Vagina (tissue), 2 donors: ENCODE measurements at places on chromosomes 4 and X.

- no peak for DNase-seq
These were observed 1850.2 kb upstream of the AGA start for GRCh38 chr4:179292468-179292867.

DNA sequence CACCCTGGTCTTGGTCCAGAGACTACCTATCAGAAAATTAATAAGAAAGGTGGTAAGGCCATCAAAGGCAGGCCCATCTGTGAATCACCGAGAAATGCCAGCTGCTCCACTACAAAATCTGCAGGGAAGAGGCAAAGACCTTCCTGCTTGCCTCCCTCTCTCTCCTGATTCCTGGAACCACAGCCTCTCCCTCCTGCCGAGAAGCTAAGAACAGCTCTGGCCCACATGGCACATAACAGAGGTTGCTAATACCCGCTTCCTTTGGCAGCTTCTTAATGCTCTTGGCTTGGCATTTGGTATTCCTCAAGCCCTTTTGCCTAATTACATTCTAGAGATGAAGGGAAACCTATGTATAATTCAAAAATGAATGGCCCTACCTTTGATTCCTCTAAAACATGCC, 32.9 kb downstream of the RAI2 start:
- no peak for DNase-seq

- no peak for DNase-seq
These were observed 150.5 kb upstream of the WDR1 start for GRCh38 chr4:10267066-10267465.

DNA sequence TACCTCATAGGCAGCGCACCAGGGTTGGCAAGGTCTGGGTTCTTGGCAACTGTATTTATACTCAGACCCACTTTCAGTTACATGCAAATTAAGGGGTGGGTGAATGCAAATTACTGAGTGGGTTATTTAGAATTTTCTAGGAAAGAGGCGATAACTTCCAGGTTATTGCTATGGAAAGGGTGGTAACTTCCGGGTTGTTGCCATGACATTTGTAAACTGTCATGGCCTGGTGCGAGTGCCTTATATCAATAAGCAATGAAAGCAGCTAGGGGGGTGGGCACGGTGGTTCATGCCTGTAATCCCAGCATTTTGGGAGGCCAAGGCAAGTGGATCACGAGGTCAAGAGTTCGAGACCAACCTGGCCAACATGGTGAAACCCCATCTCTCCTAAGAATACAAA, 57.5 kb upstream of the SLC7A3 start:
- DNase-seq, result no peak

GRCh38 chrX:147901461-147902126, 10.1 kb upstream of the FMR1 start:
- DNase-seq, result no peak

GRCh38 chrX:45513042-45513441, 312.4 kb upstream of the DIPK2B start:
- DNase-seq, result no peak
